ENCODE measurements at places on chromosomes 6 and 20.

DNA sequence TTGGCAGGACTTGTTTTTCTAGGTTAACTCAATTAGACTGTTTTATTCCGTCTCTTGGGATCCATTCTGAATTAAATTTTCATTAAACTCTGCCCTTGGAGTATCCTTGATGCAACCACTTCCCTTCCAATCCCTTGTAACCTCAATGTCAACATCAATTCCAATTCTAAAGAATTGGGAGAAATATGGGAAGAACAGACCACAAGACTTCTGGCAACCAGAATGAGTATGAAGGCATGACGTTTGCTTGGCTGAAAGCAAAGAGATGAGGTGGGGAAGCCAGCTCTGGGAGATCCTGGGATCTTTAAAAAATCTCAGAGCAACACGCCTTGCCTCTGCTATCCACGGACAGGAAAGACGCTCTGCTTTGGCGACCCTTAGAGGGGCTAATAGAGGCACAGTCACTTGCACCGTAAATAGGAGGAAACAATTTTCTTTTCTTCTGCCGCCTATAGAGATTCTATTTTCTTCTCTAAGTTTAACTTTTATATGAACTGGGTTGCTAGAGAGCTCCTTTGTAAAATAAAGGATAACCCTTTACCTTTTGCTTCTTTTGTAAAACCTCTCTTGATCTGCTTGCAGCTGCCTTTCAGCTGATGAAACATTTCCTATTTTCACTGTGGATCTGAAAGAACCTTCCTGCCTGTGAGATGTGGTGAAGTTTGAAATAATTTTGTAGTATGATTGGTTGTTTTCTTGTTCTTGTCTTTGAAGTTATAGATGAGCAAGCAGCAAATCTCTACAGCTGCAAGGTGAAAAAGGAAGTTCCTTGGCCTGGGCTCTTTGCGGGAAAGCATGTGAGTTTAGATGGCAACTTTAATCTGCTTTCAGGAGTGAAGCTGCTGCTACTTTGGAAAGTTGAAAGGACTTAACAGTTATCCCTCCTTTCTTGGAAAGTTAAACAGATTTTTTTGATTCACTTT lies at the start of gene ASIP:
Gene ASIP, plus strand, starts transcription at position 731 of the 923 bp plus-strand sequence. CDS start 18,952 bp downstream, outside the sequence.
- no peak for DNase-seq

- no peak for DNase-seq
Measured at GRCh38 chr6:27297857-27298730, 14.0 kb downstream of the POM121L2 start.

GRCh38 chr6:118198746-118199145 lies 291.7 kb downstream of the SLC35F1 start:
- DNase-seq, result no peak

DNA sequence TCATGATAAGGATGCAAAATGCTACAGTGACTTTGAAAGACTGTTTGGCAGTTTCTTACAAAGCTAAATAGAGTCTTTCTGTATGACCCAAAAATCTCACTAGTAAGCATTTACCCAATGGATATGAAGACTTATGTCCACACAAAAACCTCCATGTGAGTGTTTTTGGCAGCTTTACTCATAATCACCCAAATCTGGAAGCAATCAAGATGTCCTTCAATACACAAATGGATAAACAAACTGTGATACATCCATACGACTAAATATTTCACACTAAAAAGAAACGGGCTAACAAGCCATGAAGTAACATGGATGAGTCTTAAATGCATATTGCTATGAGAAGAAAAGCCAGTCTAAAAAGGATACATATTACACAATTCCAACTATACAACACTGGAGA lies 117.2 kb downstream of the PDE10A start:
- no peak for DNase-seq

DNA sequence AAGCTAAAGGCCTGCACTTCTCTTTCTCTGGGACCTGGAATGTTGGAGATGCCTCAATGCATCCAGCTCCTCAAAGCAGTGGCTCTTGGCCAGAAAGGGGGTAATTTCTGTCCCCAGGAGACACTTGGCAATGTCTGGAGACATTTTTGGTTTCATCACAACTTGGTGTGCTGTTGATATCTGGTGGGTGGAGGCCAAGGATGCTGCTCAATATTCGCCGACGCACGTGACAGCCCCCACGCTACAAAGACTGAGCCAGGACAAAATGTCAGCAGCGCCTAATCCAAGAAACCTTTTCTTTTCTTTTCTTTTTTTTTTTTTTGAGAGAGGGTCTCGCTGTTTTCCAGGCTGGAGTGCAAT lies 79.8 kb downstream of the SULF2 start:
- DNase-seq, result no peak

- no peak for DNase-seq
Measured at GRCh38 chr6:38077488-38078030, 258.0 kb downstream of the ZFAND3 start.

DNA sequence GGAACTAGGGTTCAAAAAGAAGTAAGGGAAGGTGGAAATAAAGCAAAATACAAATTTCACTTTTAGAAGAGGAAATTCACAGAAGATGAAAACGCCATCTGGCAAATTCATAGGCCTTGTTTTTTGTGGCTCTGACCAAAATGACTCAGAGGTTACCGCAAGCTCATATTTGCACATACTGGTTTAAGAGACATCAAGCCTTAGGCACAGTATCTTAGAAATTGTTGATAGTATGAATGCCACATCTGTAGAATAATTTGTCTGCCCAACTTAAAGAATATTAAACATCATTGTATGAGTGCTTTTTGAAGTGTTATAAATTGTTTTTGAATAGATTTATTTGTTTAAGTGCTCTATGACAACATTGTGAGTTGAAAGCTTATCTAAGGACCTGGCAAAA lies 10.6 kb downstream of the TAAR1 start:
- DNase-seq, result peak; percentile 17

GRCh38 chr20:9949563-9949962 lies 85.2 kb upstream of the ANKEF1 start:
- no peak for DNase-seq

- no peak for DNase-seq
Measured at GRCh38 chr6:37513155-37513554, 13.5 kb upstream of the CCDC167 start.

DNA sequence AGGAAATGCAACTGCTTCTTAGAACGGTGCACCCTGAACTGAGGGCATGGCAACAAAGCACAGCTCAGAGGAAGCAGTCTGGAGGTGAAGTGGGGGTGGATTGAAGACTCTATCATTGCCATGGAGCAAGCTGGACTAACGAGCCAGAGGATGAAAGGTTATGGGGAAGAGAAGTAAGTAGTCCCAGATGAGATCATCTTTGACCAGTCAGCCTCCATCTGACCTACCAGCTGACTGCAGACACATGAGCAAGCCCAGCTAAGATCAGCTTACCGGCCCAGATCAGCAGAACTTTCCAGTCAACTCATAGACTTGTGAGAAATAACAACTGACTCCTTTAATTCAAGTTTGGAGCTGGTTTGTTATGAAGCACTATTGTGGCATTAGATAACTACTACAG lies 9.1 kb upstream of the JAG1 start:
- no peak for DNase-seq

DNA sequence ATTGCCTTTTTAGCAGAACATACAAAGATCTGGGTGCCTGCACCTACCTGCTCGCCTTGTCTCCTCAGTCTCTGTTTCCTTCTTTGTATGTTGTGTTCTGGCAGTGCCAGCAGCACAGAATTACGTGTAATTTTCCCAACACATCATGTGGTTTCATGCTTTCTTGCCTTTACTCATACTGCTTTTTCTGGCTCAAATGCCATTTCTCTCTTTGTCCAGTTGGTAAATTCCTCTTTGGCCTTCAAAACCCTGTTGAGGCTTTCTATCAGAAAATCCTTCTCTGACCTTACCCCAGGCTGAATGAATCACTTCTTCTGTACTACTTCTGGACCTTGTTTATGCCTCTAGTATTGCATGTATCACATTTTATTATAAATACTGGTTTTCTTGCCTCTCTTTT lies 31.8 kb downstream of the L3MBTL3 start:
- no peak for DNase-seq

- DNase-seq, result no peak
Measured at GRCh38 chr6:17950095-17950494, 37.3 kb downstream of the KIF13A start.

- DNase-seq, result no peak
Measured at GRCh38 chr20:56676001-56676400, 46.9 kb downstream of the TFAP2C start.

DNA sequence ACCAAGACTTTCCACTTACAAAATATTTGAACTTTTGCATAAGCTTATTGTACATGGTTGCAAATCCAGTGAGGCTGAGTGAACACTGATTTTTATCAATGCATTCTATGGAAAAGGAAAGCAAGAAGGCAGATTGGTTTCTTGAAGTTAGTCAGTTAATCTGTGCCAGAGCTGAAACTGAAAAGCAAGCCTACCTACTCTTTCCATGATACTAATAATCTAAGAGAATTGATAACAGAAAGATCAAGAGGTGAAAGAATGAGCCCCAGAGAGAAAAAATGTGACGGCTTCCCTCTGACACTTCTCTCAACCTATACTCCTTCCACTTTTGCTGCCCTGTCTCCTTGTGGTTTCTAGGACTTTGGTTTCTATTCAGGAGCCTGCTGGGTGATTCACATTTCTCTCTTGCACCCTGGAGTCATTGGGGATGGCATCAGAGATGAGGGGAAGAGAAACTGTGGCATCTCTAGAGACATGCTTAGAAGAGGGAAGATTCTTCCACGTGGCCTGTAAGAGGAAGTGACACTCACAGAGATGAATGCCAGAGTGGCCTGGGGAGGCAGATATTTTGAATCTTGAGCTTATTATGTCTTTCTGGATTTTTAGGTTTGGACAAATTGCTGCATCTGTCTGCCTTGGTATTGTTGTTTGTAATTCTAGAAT lies 158.6 kb upstream of the RIMS1 start:
- no peak for DNase-seq

- DNase-seq, result peak; percentile 61
Measured at GRCh38 chr6:33700391-33701050, 11.0 kb downstream of the UQCC2 start.

DNA sequence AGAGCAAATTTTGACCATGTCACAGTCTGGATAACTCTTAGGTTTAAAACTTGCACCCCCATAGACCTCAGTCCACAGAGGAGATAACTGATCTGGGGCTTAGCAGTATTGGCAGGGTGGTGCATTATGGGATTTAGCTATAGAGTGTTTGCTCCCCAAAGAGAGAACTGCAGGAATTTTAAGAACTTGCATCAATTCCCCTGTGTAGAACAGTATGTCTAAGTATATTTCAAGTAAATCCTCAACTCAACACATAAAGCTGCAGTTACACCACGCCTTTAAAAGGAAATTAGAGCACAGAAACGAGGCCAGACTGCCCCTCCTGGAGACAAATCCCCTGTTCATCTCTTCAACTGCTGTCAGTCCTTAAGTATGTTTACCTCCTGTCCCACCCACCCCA lies 144.9 kb downstream of the TRMT11 start:
- no peak for DNase-seq

DNA sequence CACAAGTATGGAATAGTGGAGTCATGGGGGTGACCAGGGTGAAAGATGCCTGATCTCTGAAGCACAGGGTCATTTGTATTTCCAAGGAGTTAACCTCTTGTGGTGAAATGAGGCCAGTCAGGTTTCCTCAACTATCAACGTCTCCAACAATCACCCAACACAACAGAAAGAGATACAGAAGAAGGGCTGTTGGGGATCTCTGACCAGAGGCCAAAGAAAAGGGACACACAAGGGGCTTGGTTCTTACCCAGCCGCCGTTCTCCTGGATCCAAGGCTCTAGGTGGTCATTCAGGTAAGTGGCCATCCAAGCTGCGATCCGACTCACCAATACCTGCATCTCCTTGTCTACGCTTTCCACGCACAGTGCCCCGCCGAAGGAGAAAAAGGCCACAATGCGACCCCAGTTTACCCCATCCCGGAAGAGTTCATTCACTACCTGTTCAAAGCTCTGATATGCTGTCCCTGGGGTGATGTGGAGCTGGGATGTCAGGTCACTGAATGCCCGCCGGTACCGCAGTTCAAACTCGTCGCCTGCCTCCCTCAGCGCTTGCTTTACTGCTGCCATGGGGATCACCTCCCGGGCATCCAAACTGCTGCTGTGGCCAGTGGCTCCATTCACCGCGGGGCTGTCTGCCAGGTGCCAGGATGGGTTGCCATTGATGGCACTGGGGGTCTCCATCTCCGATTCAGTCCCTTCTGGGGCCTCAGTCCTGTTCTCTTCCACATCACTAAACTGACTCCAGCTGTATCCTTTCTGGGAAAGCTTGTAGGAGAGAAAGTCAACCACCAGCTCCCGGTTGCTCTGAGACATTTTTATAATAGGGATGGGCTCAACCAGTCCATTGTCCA lies 1.0 kb downstream of the BCL2L1 start:
- DNase-seq, result no peak

GRCh38 chr20:4835244-4836177 lies 113.8 kb downstream of the PRND start:
- no peak for DNase-seq

DNA sequence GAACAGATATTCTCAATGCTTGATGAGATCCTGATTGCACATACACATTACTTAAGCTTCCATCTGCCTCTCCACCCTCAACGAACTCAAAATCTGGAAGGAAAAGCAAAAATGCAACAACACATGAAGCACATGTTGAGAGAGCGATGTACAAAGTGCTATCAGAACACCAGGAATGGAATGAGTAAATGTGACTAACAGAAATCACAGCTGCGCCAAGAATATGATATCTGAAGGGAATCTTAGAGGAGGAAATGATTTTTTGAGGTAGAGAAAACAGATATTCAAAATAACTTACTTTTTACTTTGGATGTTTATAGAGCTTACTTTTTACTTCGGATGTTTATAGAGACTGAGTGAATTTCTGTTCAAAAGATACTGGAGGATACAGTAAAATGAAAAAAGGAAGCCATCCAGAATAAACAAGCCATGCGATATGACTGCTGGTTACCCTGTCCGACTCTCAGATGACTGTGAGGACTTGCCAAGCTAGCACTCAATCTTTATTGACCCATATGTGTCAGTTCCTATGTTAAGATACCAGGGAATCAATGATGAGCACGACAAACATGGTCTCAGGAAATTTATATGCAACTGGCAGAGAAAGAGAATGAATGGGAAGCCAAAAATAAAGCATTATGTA lies 102.0 kb downstream of the SMLR1 start:
- DNase-seq, result no peak

DNA sequence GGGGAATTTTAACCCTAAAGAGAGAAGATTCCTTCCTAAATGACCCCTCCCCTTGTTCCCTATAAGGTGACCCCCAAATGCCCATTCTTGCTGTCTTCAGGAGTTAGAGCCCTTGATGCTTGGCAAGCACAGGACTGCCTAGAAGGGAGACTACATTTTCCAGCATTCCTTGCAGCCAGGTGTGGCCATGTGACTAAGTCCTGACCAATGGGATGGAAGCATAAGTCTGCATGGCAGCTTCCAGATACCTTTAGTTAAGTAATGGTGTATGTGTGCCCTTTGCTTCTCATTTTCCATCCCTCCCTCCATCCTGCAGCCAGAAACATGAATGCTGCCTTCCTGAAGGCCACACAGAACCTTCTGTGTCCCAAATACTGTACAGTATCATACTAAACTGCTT lies 5.5 kb downstream of the BFSP1 start:
- no peak for DNase-seq

DNA sequence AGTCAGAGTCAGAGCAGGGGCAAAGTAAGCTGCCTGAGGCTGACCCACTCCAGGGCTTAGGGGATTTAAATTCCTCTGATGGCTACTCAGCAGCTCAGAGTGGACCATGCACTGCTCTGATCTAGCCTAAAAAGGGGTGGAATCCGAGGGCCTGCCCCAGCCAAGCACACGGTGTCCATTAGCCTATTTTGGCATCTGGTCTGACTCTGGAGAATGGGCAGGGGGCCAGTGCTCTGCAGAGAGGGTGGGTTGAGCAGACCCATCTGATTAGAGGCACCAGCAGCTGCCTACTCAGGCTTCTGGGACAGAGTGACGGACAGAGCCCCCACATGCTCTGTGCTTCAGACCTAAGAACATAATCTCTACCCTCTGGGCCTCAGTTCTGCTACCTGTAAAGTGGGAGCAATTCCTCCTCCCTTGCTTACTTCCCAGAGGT lies 25.9 kb upstream of the TGM2 start:
- DNase-seq, result no peak
